Stimulated activated CD4-positive, alpha-beta T cell treated with anti-CD3 and anti-CD28 coated beads, TNF-alpha, amount 100 ng/mL, for 24 hours (primary cell): ENCODE measurements at places on chromosomes 7 and 10.
A peak's percentile ranks its signal among the peaks of the same experiment; 100 is the strongest.

- DNase-seq: no peak
Observed at GRCh38 chr7:38448584-38449234, 175.3 kb upstream of the TARP start.

DNA sequence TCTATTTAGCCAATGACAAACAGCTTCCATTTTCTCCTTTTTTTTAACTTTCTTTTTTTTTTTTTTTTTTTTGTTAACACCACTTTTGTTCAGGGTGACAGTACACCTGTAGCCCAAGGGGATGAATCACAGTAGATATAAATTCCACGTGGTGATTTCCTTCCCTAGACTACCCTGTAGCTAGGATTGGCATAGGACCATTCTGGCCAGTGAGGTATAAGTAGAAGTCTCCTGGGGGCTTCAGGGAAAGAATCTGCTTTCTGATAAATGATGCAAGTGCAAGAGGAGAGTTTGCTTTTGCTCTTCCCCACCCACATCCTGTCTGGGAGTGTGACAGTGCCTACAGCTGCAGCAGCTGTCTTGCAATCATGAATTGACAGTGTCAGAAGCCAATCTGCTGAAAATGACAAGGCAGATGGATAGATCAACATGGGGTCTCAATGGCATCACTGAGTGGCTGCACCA lies 63.2 kb upstream of the TOMM7 start:
- peak; percentile 59 for DNase-seq

DNA sequence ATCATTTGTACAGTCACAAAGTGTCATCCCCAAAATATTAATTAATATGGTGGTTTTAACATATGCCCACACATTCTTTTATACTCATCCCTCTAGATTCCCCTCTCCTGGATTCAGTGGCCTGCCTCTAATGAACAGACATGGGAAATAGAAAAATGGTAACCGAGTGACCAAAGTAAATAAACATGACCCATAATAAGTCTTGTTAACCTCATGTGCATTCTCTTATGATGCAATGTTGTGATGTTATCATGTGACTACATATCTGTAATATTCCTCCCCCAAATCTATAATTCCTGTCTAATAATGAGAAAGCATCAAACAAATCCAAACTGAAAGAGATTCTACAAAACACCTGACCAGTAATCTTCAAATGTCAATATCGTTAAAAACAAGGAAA lies 164.5 kb upstream of the PRSS1 start:
- no peak for DNase-seq

DNA sequence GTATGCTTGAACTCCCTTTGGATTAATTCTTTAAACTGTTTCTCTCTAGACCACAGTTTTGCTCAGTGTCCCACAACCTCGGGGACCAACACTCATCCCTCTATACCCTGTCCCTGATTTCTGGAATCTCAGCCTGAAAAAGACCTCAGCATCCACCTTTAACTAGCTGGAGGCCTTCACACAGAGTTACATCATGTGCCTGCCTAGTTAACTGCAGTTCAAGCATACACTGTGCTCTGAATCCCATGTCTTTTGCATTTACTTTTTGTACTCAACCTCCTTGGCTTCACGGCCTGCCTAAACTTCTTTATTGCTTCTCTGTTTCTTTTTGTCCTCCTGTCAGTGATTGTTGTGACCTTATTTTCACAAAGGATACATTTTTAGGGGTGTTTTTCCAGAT lies 66.7 kb downstream of the PRKG1 start:
- no peak for DNase-seq

DNA sequence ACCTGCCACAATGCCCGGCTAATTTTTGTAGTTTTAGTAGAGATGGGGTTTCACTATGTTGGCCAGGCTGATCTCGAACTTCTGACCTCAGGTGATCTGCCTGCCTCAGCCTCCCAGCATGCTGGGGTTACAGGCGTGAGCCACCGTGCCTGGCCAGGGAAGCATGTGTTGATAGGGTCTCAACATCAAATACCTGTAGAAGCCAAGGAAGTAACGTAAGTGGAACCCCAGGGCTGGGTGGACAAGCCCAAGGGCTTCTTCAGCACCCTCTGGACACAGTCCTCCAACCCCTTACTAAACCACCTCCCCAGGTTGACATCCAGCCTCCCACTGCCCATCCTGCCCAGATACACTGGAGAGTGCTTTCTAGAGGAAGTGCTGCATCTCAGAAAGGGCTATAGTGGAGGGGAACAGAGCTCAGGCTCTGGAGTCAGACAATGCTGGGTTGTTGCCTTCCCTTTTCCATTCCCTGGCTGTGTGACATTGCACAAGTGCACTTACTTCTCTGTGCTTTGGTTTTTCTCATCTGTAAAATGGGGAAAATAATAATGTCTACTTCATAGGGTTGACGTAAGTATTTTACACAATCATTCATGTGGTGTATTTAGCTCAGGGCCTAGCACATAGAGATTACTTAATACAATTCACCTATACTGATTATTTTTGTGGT lies 73.9 kb upstream of the KAT6B start:
- DNase-seq: no peak

- no peak for DNase-seq
Observed at GRCh38 chr10:77333610-77334340, 303.8 kb downstream of the KCNMA1 start.

- no peak for DNase-seq
Observed at GRCh38 chr7:50359995-50360925, 55.7 kb downstream of the IKZF1 start.

DNA sequence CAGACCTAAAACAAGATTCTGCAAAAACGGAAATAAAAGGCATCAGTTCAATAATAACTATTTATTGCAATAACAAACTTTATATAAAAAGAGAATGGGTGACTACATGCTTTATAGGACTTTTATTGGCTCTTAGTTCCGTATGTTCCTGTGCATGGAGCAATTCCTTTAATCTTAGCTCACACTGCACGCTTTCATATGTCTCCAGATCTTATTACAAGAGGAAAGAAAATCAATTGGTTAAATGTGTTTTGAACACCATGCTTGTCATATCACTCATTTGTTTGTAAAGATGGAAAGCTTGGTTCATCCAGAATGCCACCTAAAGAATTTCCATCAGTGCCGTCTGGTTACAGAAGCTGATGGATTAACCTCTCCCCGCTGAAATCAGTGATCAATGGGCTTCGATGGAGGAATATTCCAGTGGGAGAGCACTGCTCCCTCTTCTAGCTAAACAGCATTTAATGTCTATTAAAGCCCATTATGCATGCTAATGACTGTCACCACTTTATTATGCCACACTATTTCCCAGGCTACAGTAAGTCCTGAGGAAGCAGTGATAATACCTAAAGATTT lies 210.3 kb downstream of the GLI3 start:
- DNase-seq: no peak

- peak; percentile 82 for DNase-seq
Observed at GRCh38 chr10:79445161-79445976, at the start of gene ZCCHC24. ZCCHC24 (minus strand) TSS chr10:79445624; CDS start chr10:79445440, 184 bp downstream.

DNA sequence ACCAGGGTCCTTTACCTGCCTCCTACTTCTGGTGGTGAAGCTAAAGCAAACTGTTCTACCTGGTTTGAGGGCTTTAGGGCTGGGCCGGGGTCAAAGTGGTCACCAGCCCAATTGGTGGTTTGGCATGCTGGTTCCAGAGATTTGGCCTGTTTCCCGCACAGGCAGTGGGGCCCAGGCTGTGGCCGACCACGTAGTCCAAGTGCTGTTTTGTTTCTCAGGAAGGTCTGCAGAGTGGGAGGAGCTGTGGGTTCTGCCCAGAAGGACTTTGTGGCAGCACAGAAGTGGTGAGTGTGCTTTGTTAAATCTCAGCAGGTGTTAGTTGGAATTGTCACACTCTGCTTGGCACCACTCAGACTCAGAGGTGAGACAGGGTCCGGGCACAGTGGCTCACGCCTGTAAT lies 85.8 kb downstream of the MKX start:
- DNase-seq: no peak

GRCh38 chr7:103605640-103606039 lies 159.6 kb upstream of the SLC26A5 start:
- DNase-seq: no peak

DNA sequence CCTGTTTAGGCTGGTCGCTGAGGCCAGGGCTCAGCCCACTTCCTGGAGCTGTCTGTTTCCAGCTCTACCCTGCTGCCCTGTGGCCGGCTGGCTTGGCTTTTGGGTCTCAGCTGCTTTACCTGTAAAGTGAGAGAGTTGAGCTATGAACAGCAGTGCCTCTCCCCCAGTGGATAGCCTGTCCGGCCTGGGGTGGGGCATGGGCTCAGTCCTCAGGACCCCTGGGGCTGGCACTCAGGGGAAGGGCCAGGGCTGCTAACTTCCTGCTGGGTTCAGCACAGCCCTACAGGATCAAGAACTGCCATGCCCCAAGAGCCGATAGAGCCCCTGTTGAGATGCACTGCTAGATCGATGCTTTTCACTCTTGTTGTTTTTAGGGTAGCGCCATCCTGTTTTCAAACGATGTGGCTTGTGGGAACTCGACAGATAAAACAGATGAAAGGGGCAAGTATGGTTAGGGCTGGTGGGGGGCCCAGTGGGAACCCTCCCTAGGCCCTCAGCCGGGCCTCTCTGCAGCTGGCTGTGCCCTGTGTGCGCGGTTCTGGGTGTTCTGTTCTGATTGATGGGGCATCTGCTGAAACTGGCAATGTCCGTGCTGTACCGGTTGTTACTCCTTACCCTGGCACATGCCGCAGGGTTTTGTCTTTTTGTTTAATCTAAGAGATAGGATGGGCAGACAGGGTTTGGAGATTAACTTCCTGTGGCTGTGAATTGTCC lies 10.0 kb upstream of the SFRP5 start:
- DNase-seq: no peak

- DNase-seq: no peak
Observed at GRCh38 chr10:125661431-125661940, 21.5 kb downstream of the TEX36 start.

DNA sequence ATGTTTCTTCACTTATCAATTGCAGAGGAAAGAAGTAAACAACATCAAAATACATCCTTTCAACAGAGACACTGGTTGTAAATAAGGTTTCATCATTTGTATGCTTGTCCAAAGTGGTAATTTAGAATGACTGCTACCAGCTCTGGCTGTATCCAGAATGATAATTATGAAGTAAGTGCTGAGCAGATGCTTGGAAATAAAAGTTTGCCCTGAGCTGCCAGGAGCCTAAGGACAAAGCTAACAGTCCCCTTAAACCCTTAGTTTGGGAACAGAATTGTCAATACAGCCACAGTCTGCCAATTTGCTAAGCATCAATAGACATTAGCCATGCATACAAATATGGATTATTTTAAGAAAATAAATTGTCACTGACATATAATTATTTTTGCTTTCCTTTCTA lies 147.0 kb upstream of the SLC13A1 start:
- DNase-seq: no peak

DNA sequence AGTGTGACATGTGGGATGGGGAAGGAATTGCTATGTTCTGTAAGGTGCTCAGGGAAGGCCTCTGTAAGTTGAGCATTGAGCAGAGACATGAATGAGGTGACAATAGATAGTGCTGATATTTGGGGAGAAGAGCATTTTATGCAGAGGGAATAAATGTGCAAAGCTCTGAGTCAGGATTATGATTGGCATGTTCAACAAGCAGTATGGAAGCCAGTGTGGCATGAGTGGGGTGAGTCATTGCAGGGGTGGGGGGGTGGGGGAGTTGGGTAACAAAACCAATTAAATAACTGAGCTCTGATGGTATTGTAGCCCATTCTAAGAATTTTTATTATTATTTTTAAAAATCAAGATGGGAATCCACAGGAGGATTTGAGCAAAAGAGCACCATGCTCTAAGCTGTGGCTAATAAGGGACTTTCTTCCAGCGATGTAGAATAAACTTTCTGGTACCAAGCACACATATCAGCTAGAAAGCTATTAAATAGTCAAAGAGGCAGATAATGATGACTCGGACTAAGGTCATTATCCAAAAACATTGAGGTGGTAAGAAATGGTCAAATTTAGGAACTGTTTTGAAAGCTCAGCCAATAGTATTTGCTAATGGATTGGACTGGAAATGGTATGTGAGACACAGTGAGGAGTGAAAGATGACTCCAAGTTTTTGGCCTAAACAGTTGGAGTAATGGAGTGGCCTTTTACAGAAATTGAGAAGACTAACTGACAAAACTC lies 96.4 kb downstream of the PRKG1 start:
- no peak for DNase-seq

DNA sequence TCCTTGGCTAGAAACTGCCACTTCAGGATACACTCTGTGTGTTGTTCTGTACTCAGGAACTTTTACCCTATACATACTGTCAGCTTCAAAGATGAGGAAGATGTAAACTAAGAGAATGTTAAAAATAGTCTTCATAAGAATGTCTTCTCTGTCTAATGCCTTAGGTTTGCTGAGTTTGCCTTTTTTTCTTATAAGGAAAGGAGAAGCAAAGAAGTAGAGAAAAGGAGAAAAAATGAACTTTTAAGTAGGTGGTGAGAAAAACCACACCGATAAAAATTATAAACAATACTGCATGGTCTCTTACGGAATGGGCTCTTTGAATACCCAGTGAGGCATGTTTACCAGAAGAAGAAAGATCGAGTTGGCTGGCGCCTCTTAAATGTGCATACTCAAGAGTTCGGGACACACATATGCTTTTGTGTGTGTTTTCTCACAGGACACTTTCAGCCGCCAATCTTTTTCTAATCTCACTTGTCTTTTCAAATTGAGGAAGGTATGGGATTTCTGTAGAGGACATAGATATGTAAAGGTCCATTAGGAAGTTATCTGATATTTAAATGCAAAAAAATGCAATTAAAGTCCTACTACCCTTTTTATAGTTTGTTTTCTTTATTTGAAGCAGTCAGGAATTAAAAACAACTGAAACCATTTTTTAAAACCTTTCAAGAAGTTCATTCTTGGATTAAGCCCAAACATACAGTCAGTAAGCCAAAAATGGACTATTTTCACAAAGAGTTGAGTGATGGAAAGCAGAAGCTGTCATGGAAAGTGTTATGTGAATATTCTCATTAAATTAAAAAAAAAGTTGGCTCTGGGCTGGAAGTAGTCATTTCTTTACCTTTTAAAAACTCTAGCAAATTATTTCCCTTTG lies 100.6 kb upstream of the MDFIC start:
- DNase-seq: no peak

GRCh38 chr7:97006816-97007582 lies 1.6 kb downstream of the DLX6 start:
- no peak for DNase-seq

- DNase-seq: no peak
Observed at GRCh38 chr7:96649981-96650380, 59.7 kb downstream of the SEM1 start.

GRCh38 chr7:36994456-36995112 lies 270.3 kb upstream of the AOAH start:
- no peak for DNase-seq
